ENCODE measurements at places on chromosomes 7 and 10. TPM values are rescaled to one million over a fixed set of nuclear protein-coding genes. Genes with fewer than 3 reads are reported as not detected.
A peak's percentile ranks its signal among the peaks of the same experiment; 100 is the strongest.

DNA sequence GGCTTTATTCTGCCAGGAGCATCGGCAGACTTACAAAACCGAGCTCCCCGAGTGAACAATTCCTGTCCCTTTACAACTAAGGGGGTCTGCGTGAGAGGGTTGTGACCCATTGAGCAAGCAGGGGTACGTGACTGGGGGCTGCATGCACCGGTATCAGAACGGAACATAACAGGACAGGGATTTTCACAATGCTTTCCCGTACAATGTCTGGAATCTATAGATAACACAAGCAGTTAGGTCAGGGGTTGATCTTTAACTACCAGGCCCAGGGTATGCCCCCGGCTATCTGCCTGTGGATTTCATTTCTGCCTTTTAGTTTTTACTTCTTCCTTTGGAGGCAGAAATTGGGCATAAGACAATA lies 38.1 kb upstream of the GSDME start:
- no peak for DNase-seq
- no peak overlapping the region for H3K27ac ChIP-seq
- no peaks in the 10 kb centered on the region for H3K27me3 ChIP-seq
- no peaks in the 10 kb centered on the region for H3K4me1 ChIP-seq
- no peaks in the 10 kb centered on the region for H3K36me3 ChIP-seq

Gene FRMPD2
- 3.0 TPM for total RNA-seq

DNA sequence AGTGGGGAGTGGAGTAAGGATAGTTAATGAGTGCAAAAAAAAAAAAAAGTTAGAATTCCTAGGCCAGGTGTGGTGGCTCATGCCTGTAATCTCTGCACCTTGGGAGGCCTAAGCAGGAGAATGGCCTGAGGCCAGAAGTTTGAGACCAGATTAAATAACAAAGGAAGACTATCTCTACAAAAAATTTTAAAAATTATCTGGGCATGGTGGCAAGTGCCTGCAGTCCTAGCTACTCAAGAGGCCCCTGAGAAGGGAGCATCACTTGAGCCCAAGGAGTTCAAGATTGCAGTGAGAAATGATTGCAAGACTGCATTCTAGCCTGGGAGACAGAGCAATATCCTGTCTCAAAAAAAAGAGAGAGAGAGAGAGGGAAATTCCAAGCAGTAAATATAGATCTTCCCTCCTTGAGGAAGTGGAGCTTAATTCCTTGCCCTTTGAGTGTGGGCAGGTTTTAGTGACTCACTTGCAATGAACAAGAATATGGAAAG lies 19.5 kb upstream of the CSTF2T start:
- no peak overlapping the region for H3K4me3 ChIP-seq
- H3K4me1 ChIP-seq, result no peaks in the 10 kb centered on the region
- no peaks in the 10 kb centered on the region for H3K27me3 ChIP-seq
- no peak for DNase-seq

- no peak for DNase-seq
- no peaks in the 10 kb centered on the region for H3K4me1 ChIP-seq
- H3K27me3 ChIP-seq, result no peaks in the 10 kb centered on the region
- H3K4me3 ChIP-seq, result no peak overlapping the region
- H3K27ac ChIP-seq, result no peak overlapping the region
These were observed 308.8 kb upstream of the PHYHIPL start for GRCh38 chr10:58867683-58868082.

Gene ADRA2A
- 0.11 TPM for total RNA-seq

- no peaks in the 10 kb centered on the region for H3K27me3 ChIP-seq
- peaks cover 14% of the 10 kb centered on the region for H3K4me1 ChIP-seq
- H3K4me3 ChIP-seq, result no peak overlapping the region
- peak; percentile 44 for DNase-seq
- H3K36me3 ChIP-seq, result no peaks in the 10 kb centered on the region
These were observed 67.4 kb downstream of the REEP3 start for GRCh38 chr10:63588436-63589167.

DNA sequence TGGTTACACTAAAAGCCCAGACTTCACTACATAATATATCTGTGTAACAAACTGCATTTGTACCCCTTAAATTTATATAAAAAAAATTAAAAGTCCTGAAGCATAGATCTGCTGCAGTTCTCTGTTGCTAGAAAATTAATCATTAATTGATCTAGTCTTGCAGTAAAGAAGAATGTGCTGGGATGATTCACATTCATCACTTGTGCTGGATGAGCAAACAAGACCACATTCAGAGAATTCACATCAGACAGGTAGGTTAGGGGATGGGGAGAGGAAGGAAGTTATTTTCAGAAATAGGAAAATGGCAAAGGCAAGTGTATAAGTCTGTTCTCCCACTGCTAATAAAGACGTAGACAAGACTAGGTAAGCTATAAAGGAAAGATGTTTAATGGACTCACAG lies 1019.0 kb downstream of the KCNMA1 start:
- no peak overlapping the region for H3K4me3 ChIP-seq
- H3K36me3 ChIP-seq, result no peaks in the 10 kb centered on the region
- no peak for DNase-seq

Gene LRIT1
- total RNA-seq, result not detected

DNA sequence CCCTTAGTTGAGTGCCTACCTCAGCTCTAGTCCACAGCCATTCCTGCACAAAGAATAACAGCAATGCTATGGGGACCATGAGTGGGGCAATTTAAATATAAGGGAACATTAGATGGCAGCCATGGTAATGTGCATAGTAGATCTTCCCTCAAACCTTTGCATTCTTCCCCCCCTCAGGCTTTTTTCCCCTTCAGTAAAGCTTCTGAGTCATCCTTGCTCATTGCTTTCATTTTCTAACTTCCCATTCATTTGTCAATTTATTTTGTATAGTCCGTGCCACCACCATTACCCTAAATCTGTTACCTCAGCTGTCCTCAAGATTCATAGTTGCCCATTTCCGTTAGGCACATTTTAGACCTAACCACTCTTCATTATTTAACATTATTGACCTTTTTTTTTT lies 10.7 kb downstream of the HECTD2 start:
- no peaks in the 10 kb centered on the region for H3K36me3 ChIP-seq
- DNase-seq, result no peak
- no peak overlapping the region for H3K27ac ChIP-seq
- no peaks in the 10 kb centered on the region for H3K4me1 ChIP-seq
- H3K27me3 ChIP-seq, result no peaks in the 10 kb centered on the region

DNA sequence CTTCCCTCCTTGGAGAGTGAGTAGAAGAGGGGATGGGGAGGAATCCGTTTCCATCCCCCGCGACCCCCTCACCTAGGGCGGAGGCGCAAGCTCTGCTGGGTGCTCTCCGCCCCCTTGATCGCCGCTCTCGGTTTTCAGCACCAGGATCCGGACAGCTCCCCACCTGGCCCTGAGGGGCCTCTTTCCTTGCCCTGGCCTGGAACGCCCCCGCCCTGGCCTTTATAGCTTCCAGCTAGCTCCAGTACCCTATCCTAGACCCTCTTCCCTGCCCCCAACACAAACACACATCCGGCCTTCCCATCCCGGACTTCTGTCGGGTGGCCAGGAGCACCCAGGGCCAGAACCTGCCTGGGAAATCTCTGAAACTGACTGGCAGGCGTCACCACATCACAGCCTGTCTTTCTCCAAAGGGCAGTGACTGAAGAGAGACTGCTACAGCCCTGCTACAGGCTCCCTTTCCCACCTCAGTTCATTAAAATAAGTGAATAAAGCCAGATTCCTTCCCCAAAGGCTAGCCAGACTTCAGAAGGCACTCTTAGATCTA lies 72.3 kb upstream of the LEP start:
- no peaks in the 10 kb centered on the region for H3K36me3 ChIP-seq
- DNase-seq, result peak; percentile 30
- H3K27me3 ChIP-seq, result peaks cover 91% of the 10 kb centered on the region
- H3K4me1 ChIP-seq, result no peaks in the 10 kb centered on the region
- H3K27ac ChIP-seq, result no peak overlapping the region

Gene ATOH7
- not detected for total RNA-seq

DNA sequence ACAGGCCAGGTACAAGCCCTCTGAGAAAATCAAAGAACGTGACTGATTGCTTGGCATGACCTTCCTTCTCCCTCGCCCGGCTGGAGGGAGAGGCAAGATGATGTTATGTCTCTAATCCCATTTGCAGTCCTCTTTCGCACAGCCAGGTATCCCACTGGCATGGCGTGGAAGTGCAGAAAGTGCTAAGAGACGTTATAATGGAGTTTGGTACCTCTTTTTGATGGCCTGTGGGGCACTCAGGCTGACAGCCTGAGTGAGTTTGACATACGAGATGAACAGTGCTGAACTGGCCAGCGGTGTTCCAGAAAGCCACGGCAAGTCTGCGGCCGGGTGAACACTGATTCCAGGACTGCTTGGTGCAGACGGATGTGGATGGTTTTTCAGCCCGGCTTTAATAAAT lies 241.6 kb downstream of the RAB11FIP2 start:
- no peak overlapping the region for H3K4me3 ChIP-seq
- no peak overlapping the region for H3K27ac ChIP-seq
- H3K27me3 ChIP-seq, result peaks cover 78% of the 10 kb centered on the region
- no peak for DNase-seq

Gene C7orf33
- not detected for total RNA-seq

GRCh38 chr10:109062371-109062770 lies 860.9 kb downstream of the XPNPEP1 start:
- H3K4me1 ChIP-seq, result no peaks in the 10 kb centered on the region
- no peak overlapping the region for H3K4me3 ChIP-seq
- no peaks in the 10 kb centered on the region for H3K36me3 ChIP-seq
- H3K27ac ChIP-seq, result no peak overlapping the region
- no peaks in the 10 kb centered on the region for H3K27me3 ChIP-seq
- no peak for DNase-seq

Gene KLHDC10
- total RNA-seq, result 10.4 TPM

- H3K36me3 ChIP-seq, result no peaks in the 10 kb centered on the region
- H3K4me1 ChIP-seq, result peaks cover 10% of the 10 kb centered on the region
- no peak overlapping the region for H3K4me3 ChIP-seq
- peaks cover 4% of the 10 kb centered on the region for H3K27me3 ChIP-seq
- no peak overlapping the region for H3K27ac ChIP-seq
These were observed 5.3 kb downstream of the FRMD4A start for GRCh38 chr10:14325325-14325955.

GRCh38 chr7:65509368-65510186 lies 135.9 kb downstream of the ZNF92 start:
- H3K4me1 ChIP-seq, result peaks cover 4% of the 10 kb centered on the region
- peaks cover 45% of the 10 kb centered on the region for H3K27me3 ChIP-seq
- H3K27ac ChIP-seq, result no peak overlapping the region
- no peaks in the 10 kb centered on the region for H3K36me3 ChIP-seq
- peak; percentile 14 for DNase-seq

- H3K36me3 ChIP-seq, result no peaks in the 10 kb centered on the region
- H3K4me1 ChIP-seq, result peaks cover 27% of the 10 kb centered on the region
- peak; percentile 38 for DNase-seq
- no peaks in the 10 kb centered on the region for H3K27me3 ChIP-seq
- H3K4me3 ChIP-seq, result no peak overlapping the region
- no peak overlapping the region for H3K27ac ChIP-seq
These were observed 188.6 kb downstream of the AUTS2 start for GRCh38 chr7:69786730-69787395.

GRCh38 chr7:6575281-6576023 lies 1.8 kb upstream of the ZDHHC4 start:
- no peak for DNase-seq
- H3K27me3 ChIP-seq, result no peaks in the 10 kb centered on the region
- H3K4me3 ChIP-seq, result no peak overlapping the region
- H3K36me3 ChIP-seq, result no peaks in the 10 kb centered on the region
- no peaks in the 10 kb centered on the region for H3K4me1 ChIP-seq

GRCh38 chr10:12925845-12926244 lies 75.7 kb downstream of the CCDC3 start:
- no peak overlapping the region for H3K27ac ChIP-seq
- no peak overlapping the region for H3K4me3 ChIP-seq
- DNase-seq, result no peak
- H3K36me3 ChIP-seq, result no peaks in the 10 kb centered on the region
- H3K27me3 ChIP-seq, result no peaks in the 10 kb centered on the region

DNA sequence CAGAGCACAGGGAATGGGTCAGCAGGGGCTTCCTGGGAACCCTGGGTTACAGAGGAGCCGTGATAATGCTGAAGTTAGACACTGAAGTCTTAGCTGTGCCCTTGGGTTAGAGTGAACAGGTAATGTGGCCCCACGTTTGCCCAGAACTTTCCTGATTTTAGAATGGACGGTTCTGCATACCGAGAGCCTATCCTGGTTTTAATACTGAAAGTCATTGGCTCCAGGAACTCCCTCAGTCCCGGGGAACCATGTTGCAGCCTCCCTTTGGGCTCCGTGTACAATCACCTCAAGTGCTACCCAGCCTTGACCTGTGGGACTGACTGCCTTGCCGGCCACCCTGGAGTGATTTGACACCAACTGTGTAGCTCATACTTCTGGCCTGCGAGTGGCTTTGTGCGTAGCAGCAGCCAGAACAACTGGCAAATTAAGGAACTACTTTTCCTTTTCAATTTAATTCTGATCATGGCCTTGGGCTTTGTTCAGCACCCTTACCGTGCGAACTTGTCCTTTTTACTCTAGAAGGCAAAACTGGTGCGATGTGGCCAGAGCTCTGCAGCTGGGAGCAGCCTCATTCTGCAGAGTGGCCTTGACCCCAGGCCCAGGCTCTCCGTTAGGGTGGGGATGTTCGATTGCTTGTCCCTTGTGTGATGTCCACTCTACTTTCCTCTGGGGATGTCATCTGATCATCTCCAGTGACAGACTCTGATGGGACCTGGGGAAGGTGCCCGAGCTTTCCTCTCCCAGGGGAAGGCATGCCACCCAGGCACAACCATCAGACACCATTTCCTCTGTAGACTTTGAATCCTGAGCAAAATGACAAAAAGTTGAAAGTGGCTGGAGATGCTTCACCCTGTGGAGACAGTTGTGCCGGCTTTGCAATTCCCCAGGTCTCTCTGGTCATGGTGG lies 265.9 kb downstream of the GLRX3 start:
- H3K4me3 ChIP-seq, result no peak overlapping the region
- no peaks in the 10 kb centered on the region for H3K4me1 ChIP-seq
- no peaks in the 10 kb centered on the region for H3K36me3 ChIP-seq
- H3K27me3 ChIP-seq, result no peaks in the 10 kb centered on the region
- no peak for DNase-seq
- no peak overlapping the region for H3K27ac ChIP-seq

DNA sequence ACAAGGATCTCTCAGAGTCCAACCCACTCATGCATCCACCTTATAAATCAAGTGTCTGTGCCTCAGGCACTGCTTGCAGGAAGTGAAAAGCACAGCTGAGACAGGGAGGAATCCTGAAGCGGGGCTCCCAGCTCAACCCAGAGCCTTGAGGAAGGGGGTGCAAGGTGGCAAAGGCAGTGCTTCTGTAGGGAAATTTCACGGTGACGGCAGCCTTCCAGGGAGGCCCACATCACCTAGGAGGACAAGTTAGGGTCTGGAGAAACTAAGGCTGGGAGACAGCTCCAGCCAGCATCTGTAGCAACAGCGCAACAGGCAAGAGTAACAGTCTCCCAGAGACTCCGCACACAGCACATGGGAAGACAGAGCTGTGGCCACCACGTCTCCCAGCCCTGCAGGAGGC lies 2.7 kb downstream of the AOC1 start:
- no peak overlapping the region for H3K27ac ChIP-seq
- no peak overlapping the region for H3K4me3 ChIP-seq
- no peaks in the 10 kb centered on the region for H3K27me3 ChIP-seq
- H3K4me1 ChIP-seq, result peaks cover 5% of the 10 kb centered on the region

Gene RADIL
- 61.2 TPM for total RNA-seq

Gene JAZF1
- total RNA-seq, result 9.8 TPM

Data from cardiac muscle cell (in vitro differentiated cells and primary cell).